ENCODE measurements at places on chromosomes 16 and 17.
A peak's percentile ranks its signal among the peaks of the same experiment; 100 is the strongest.

DNA sequence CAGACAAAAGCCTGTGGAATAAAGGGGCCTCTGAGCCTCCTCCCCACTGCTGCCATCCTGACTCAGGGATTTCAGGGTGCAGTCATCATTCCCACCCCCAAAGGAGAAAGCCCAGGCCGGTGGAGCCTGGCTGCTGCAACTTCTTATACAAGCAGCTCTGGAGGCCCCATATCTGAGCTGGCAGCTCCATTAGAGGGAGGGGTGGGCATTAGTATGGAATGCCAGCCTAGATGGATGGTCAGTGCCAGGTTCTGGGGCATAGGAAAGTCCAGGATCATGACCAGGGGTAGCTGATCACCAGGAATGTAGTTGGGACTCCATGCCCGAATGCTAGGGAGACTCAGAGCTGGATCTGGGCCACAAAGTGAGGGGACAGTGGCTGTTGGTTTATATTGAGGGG lies 581.0 kb downstream of the KCNJ18 start:
- DNase-seq, result no peak

- no peak for DNase-seq
These were observed 125.5 kb downstream of the ZNF18 start for GRCh38 chr17:11871773-11872172.

- no peak for DNase-seq
These were observed 1.5 kb downstream of the HAPSTR1 start for GRCh38 chr16:9092978-9093344.

DNA sequence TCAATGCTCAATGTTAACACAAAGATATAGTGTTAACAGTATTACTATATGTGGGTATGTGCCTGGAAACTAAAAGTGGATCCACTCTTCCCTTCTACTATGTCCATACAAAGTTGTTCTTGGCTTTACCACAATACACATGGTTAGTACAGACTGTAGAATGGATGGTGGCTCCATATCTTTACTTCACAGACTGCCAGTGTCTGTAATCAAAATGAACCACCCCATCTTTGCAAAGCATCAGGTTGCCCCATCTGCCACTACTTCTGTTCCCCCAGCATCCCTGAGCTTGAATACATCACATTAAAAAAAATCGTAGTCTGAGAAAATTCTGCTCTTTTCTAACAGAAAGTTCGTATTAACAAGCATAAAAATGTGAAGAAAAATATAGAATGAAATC lies 30.0 kb downstream of the USP32 start:
- no peak for DNase-seq

- DNase-seq, result no peak
These were observed 45.5 kb downstream of the VMP1 start for GRCh38 chr17:59752922-59753321.

DNA sequence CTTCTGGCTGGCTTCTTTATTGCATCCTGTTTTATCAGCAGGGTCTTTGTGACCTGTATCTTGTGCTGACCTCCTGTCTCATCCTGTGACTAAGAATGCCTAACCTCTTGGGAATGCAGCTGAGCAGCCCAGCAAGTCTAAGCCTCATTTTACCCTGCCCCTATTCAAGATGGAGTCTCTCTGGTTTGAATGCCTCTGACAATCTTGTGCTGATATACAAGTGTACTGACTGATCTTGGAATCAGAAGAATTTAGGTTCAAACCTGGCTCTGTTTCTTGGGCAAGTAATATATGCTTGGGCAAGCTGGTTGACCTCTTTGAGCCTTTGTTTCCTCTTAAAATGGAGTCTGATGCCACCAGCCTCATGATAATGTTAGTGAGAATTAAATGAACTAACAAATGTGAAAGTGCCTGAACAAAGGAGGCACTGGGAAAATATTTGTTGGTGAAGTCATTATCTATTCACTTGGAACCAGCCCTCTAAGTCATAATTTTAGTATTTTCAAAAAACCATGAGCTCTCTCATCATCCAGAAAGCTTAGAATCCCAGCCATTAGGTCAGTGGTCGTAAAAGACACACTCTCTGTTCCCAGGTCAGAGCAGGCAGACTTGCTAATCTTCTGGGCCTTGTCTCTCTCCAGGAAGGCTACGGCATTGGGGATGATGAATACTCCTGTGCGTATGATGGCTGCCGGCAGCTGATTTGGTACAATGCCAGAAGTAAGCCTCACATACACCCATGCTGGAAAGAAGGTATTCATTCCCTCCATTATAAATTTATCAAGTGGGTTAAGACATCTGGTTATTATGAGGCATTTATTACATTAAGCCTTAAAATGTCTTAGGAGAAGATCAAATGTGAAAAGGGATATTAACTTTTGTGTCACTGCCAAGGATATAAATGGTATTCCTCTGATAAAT lies 18.1 kb upstream of the ARL2BP start:
- DNase-seq, result no peak

DNA sequence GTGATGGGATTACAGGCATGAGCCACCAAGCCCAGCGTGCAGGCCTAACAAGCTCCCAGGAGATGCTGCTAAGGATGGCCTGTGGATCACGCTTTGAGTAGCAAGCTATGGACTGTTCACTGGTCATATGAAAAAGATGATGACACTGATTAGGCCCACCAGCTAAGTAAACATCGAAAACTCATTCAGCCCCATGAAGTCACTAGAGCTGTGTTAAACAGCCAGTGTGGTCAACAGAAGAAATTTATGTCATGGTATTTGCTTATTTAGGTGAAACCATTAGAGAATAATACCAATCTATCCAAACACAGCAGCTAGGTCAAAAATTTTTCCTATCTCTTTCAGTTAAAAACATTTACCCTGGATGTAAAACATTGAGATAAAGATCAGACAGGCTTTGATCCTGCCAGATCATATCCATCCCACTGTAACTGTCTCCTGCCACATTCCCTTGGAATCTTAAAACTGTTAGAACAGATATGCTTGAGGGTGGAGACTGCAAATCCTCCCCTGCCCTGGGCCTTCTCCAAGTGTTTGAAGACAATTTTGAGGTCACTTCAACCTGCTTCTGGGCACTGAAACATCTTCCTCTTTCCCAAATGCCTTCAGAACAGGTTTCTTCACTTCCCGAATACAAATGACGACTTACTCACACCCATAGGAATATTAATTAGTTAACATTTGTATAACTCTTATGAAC lies 30.9 kb downstream of the HOXB1 start:
- DNase-seq, result no peak

- DNase-seq, result no peak
These were observed 9.5 kb upstream of the MRC2 start for GRCh38 chr17:62617894-62618472.

GRCh38 chr16:66489818-66490217 lies 60.1 kb downstream of the TK2 start:
- DNase-seq, result no peak

DNA sequence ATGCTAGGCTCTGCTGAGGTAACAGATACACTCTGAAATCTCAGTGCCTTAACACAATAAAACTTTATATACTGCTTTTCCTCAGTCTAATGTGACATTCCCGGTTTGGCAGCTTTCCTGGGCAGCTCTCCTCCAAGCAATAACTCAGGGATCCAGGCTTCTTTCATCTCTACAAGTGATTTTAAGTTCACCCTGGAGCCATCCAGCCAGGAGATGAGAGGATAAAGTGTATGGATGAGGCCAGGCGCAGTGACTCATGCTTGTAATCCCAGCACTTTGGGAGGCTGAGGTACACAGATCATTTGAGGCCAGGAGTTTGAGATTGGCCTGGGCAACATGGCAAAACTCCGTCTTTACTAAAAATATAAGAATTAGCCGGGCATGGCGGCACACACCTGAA lies 147.2 kb downstream of the UTP18 start:
- no peak for DNase-seq

- no peak for DNase-seq
These were observed 5.5 kb downstream of the TIMM22 start for GRCh38 chr17:1002412-1002753.

GRCh38 chr17:62650587-62650986 lies 23.1 kb downstream of the MRC2 start:
- no peak for DNase-seq

- DNase-seq, result no peak
These were observed 220.0 kb downstream of the CDH13 start for GRCh38 chr16:82846806-82847205.

- peak; percentile 81 for DNase-seq
These were observed 19.6 kb upstream of the TNFRSF13B start for GRCh38 chr17:16991349-16992009.

DNA sequence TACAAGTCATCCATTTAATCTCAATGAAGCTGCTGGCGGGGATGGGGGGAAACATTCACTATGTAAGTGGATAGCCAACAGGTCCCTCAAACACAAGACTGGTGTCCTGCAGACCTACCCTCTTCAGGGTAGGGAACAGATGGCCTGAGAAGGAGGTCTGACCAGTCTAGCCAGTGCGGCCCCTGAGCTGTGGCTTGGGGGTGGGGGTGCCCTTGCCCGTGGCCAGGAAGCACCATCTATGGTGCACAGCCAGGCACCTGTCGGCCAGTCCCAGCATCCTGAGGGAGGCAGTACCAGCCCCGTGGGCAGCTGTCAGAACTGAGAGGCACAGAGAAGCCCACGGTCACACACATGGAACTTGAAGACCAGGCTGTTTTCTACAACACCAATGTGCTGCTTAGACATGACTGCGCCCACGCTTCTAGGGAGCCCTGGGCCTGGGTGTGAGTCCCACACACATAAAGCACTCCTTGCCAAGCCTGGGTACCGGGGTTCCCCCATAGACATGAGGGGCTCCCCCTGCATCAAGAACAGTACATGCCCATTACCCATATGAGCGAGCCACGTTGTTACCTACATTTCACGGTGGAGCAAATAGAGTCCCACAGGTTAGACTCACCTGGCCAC lies 40.9 kb downstream of the RMI2 start:
- no peak for DNase-seq

- DNase-seq, result no peak
These were observed 258.6 kb downstream of the SNX29 start for GRCh38 chr16:12235110-12235509.

- DNase-seq, result no peak
These were observed 53.6 kb downstream of the KANSL1 start for GRCh38 chr17:46139432-46140210.

GRCh38 chr16:4217204-4218131 lies 24.4 kb downstream of the SRL start:
- DNase-seq, result no peak

DNA sequence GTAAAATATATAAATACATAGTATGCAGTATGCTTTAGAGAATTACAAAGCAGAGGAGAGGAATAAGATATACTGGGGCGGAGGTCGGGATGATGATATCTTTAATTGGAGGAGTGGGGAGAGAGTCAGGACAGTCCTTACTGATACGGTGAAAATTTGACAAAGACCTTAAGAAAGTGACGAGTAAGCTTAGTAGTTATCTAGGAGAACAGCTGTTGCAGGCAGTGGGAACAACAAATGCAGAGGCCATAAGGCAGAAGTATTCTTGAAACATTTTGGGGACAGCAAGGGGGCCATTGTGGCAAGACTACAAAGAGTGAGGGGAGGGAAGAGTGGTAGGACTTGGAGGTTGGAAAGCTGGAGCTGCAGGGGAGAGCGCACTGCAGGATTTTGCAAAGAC lies 22.3 kb upstream of the CDC6 start:
- DNase-seq, result no peak

GRCh38 chr17:13544292-13544691 lies 57.4 kb downstream of the HS3ST3A1 start:
- DNase-seq, result no peak

DNA sequence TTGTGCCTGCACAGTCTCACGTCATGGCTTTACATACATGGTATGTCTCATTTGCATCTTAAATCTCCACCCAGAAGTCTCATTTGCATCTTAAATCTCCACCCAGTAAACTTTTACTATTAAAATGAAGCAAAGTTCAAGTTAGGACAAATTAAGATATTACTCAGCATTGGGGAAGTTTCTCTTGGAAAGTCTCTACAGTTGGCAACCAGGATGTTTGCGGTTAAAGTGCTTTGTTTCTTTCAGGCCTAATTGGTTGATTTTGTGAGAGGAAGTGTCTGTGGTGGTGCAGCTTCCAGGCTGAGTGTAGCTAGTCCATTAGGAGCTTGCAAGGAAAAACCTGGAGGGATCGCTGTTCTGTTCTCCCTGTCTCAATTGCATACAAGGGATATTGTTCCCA lies 1373.3 kb upstream of the GOT2 start:
- DNase-seq, result no peak

DNA sequence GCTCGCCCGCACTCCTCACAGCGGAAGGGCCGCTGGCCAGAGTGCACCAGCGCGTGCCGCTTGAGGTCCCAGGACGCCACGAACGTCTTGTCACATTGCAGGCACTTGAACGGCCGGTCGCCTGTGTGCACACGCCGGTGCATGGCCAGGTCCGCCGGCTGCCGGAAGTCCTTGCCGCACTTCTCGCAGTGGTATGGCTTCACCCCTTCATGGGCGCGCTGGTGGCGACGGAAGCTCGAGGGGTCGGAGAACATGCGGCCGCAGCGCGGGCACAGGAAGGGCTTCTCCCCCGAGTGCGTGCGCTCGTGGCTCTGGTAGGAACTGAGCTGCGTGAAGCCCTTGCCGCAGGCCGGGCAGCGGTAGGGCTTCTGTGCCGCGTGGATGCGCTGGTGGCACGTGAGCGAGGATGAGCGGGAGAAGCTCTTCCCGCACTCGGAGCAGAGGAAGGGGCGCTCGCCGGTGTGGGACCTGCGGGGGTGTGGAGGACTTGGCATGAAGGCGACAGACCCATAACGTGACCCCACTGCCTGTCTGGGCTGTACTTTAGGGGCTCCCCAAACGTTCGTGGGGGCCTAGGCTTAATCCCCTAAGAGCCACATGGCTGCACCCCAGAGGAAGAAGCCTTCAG lies 12.1 kb downstream of the ZNF668 start:
- no peak for DNase-seq

GRCh38 chr16:10168258-10168657 lies 14.0 kb downstream of the GRIN2A start:
- DNase-seq, result no peak

GRCh38 chr17:19409509-19409908 lies 1.5 kb upstream of the RNF112 start:
- no peak for DNase-seq

- DNase-seq, result no peak
These were observed 303.0 kb upstream of the ZFHX3 start for GRCh38 chr16:73350707-73351452.

DNA sequence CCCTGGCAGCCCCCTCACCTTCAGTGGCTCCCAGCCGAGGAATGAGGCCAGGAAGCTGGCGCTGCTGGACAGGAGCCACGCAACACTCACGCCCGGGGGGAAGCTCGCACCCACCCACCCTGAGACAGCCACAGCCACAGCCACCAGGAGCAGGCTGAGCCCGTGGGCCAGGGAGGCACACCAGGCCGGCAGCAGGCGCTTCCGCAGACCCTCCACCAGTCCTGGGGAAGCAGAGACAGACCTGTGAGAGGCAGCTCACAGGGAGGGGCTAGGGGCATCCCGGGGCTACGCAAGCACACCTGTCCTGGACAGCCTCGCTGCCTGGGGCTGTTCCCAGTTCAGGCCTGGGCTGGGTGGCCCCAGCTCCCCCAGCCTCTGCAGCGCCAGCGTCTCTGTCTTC lies 41.9 kb downstream of the PKD1 start:
- DNase-seq, result no peak

DNA sequence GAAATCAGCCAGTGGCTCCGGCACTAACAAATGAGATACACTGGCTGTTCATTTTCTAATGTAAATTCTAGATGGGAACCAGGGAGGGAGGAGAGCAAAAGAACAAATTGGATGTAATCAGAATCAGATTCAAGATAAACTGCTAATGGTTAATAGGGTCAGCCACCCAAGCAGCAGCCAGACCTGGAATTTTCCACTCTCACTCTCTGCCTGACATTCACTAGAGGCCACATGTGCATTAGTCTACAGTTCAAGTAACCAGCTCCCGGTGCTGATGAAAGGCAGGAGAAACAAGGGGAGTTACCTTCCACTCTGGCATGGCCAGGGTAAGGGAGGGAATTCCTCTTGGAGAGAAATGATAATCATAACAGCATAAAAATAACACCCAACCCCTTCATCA lies 597.7 kb downstream of the TOX3 start:
- DNase-seq, result no peak

All from CD4-positive, alpha-beta T cell treated with Interleukin-10 for 1 hour (primary cell).